ENCODE measurements at places on chromosomes 16 and 17.
A peak's percentile ranks its signal among the peaks of the same experiment; 100 is the strongest.

- DNase-seq, result peak; percentile 2
These were observed 14.5 kb upstream of the KRTAP9-2 start for GRCh38 chr17:41211845-41212466.

DNA sequence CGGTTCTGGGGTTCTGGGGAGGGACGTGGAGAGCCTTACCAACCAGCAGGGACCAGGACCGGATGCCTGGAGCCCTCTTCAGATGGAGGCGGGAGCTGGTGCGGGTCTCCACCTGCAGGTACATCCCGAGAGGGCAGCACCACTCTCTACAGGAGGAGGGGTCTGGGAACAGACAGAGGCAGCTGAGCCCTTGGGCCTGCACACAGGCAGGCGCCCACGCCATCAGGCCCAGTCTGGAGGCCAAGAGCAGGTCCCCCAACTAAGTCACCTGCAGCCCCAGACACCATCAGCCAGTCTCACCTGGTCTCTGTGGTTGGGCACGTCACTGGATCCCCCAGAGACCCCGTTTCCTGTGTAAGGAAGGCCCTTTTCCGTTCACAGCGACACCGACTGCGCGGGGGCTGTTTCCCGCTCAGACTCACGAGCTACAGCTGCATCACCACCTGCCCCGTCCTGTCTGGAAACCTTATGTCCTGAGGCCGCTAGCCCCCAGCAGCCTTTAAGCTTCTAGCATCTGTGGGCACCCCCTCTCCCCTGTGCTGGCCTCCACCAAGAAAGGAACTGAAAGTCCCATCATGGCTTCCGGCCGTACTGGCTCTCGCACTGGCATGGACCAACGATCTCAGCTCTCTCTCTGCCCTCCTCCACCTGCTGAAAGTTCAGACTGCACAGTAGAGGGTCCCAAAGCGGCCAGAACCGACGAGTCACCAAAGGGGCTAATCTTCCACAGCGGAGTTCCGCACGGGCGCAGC lies 1.2 kb downstream of the CYBC1 start:
- peak; percentile 83 for DNase-seq

GRCh38 chr16:88714420-88715302 lies 8.4 kb downstream of the CTU2 start:
- no peak for DNase-seq

GRCh38 chr17:63838631-63839171 lies 3.8 kb downstream of the SMARCD2 start:
- no peak for DNase-seq

DNA sequence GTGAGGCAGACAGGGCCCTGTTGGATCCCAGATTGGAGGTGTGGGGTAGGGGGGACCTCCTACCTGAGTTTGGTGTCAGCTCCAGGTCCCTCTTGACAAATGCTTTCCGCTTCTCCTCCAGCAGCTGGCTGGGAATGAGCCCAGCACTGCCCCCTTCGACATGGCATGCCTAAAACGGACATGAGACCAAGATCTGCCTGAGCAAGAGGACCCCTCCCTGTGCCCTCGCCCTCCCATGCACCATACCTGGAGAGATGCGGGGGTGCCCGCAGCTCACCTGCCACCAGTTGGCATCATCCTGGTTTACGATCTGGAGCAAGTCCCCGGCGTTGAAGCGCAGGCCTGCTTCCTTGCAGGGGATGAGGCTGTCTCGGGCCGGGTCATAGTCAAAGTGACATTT lies 26.2 kb downstream of the MPP2 start:
- DNase-seq, result no peak

DNA sequence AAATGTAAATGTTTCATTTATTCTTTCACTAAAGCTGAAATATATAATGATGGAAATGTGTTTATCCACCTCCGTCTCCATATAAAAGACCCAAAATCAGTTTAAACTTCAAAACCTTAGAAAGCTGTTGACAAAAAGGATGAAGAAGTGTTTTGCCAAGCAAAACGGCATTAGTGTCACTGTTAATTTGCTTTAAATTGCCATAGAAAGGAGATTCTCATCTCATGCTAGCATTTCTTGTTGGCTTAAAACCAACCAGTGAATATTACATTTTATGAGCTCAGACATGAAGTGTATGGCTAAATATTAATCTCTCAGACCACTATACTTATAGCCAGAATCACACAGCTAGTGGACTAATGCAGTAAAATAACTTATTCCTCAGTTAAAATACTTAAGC lies 398.8 kb downstream of the KIF2B start:
- no peak for DNase-seq
